DMS79 treated with DMSO at 0.1 percent for 48 hours (cell line): ENCODE measurements at places on chromosomes 1 and 21.

GRCh38 chr1:108664481-108664880 is 3.6 kb upstream of the HENMT1 start:
- no peak for DNase-seq

GRCh38 chr1:221865808-221866207 is 123.9 kb upstream of the DUSP10 start:
- DNase-seq, result no peak

DNA sequence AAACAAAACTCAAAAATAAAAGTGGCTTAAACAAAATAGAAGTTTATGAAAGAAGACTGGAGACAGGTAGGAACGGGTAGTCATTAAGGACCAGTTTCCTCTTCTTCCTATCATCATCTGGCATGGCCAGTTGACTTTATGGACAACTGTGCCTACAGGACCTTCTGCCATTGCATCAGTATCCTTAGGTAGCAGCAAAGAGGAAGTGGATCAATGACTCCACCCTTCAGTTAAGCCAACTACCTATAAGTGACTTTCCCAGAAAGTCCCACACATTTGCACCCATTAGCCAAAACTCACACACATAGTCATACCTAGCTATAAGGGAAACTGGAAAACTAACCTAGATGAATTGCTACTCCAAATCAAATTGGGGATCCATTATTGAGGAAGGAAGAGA is 51.7 kb downstream of the RASAL2 start:
- no peak for DNase-seq

DNA sequence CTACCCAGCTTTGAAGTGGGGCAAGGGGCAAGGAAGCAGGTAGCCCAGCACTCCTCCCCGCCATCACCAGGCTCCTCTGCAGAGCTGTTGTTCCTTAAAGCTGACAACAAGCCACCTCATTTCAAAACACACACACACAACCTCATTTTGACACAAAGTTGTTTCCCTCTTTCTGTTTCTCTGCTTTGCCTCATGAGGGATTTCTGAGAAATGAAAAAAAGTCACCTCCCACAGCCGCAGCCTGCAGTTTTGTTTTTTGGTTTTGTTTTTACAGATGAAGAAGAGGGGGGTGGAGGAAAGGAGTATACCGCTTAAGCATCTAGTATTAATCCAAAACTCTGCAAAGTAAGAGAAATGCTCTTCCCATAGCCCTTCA is 12.1 kb downstream of the MCL1 start:
- DNase-seq, result no peak

DNA sequence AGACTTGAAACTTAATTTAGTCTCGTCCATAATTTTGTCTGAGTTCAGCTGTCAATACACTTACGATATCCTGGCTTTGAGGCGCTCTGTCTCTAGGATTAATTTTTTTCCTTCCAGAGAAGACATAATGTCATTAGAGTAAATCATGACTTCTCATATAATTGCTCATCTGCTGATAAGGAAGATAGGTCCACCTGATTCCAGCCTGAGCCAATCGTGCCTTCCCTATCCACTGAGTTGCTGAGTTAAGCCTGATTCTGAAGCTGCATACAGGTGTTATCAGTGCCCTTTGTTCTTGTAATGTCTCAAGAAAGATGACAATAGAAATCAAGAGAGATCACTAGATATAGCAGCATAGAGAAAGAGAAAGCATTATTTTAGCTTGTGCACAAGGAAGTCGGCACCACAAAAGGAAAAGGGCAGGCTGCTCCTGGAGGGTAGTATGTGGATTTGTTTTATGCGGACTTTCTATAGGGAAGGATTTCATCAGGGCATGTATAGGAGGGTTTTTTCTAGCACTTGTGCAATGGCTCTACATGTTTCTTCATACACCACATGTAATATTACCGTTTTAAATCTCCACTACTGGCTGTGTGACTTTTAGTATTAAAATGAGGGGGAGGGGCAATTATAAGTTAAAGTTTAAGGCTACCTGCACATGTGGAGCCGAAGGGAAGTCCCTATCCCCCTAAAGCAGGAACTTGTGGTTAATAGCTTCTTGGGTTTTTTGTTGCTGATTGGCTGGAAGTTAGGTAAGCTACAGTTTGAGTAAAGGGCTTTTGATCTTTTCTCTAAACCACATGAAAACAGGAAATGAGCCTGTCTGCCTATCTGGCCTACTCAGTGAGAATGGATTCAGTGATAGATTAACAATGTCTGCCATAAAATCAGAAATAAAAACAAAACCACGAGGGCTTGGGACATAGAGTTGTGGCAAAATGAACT is 133.4 kb downstream of the PLPPR5 start:
- DNase-seq, result no peak

DNA sequence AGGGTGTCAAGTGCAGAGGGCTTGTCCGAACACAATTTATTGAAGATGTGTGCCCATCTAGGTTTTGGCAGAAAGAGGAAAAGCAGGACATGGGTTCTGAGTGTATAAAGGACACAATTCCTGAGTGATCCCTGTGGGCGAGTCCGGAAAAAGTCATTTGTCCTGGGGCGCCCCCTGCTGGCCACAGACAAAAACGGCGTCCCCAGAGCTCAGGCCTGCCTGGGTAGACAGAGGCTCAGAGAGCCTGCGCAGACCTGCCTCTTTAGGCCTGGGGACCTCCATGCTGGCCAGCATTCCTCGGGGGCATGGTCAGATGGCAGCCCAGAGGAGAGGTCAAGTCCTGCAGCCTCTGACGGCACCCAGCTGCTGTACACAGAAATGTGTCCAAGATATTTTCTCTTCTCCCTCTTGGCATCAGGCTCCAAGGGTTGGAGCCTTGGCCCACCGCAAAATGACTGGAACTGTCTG is 65.5 kb upstream of the LRP8 start:
- DNase-seq, result peak; percentile 39

DNA sequence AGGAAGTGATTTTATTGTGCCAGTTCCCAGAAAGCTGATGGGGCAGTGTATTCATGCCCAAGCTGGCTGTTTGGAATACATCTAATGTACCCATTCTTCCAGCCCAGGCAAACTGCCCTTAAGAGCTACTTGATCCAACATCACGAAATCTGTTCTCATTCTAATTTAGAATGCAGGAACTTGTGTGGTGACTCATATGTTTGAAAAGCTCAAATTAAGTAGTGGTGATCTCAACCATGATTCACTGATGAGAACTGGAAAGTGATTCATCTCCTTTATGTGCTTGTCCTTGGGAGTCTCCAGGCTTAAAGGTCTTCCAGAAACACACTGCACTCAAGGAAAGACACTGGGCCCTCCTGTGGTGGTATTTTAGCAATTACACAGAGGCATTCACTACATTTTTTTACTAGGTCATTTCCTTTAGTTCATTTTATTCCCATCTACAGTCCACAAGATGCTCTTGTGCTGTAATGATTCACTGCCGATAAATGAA is 65.4 kb downstream of the RPE65 start:
- no peak for DNase-seq

- peak; percentile 14 for DNase-seq
These were observed 10.4 kb downstream of the EMC1 start for GRCh38 chr1:19240673-19241538.

GRCh38 chr1:36522461-36523229 is 39.9 kb upstream of the CSF3R start:
- no peak for DNase-seq

- no peak for DNase-seq
These were observed 40.6 kb downstream of the KCNC4 start for GRCh38 chr1:110250749-110251148.

DNA sequence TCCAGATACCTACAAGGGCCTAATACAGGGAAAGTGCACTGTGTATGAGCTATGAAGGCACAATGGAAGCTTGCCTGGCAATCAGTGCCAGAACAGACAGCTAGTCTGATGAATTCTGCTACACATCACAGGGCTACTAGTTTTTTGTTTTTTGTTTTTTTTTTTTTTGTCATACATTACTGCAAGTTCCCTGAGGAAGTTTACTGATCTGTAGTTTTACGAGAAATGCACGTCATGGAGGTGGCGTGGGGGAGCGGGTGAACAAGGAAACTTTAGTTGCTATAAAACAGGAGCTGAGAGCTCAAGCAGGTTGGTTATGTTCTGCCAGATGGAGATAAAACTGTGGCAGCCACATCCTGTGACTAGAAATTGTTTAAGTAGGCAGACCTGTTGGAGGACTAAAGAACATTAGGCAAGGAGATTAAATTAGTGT is 17.7 kb downstream of the PTPRC start:
- DNase-seq, result no peak

GRCh38 chr21:45699251-45699942 is 55.9 kb downstream of the PCBP3 start:
- no peak for DNase-seq

DNA sequence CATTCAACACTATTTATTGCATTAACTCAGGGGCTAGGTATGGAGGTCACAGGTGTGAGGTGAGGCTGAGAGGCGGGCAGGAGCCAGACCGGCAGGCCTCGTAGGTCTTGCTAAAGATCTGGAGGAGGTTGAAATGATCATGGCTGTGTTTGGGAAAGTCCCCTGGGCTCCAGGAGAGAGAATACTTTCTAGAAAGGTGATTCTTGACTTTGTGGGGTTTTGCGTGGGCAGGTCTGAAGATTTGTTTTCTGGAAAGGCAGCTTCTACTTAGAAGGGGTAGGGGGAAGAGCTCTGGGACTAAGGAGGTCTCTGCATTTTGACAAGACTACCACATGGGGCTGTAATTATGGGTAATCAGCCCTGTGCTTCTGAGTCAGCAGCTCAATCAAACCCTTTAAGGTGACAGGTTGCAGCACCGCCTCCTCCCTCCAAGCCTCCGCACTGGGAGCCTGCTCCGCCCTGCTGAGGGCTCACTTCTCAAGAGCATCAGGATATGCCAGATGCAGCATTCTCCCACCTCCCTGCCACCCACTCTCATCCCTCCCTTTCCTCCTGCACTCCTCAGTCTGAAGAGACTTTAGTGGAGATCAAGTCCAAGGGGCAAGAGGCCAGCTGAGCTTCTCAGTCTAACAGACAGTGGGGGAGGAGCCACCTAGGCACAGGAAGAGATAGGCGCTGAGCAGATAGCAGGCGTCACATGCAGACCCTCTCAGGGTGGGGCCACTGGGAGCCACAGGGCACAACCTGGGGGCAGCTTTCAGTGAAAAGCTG is 30.5 kb downstream of the SLC30A1 start:
- no peak for DNase-seq

DNA sequence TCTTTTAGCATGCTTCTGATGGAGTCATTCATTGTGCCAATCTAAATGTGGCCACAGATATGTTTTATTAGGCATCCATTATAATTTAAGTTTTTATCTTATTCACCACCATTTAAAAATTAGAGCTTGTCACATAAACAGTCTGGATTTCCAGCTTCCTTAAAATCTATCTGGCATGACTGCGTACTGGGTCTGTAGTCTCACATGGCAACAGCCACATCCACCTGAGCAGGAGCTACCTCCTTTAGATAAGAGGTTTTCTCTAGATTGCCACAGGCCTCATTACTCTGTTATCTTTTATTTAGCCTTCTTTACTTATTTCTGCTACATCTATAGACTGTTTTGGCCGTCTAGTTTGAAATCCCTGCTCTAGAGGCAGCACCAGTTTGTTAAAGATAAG is 29.1 kb downstream of the B3GALT2 start:
- no peak for DNase-seq

DNA sequence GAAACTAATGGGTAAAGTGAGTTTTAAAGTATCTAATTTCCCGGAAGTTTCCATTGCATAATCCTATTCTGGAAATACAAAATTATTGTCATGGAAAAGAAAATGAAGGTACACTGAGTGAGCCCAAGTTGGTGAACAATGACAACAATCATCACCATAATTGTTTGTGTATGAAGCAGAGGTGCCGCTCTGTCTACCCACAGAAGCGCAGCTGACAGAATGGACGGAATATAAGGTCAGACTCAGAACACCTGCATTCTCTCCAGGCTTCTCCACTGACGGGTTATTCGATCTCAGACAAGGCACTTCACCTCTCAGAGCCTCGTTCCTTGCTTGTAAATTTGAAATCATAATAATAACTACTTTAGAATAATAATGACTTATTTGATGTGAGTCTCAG is 99.1 kb upstream of the NGF start:
- DNase-seq, result peak; percentile 95

DNA sequence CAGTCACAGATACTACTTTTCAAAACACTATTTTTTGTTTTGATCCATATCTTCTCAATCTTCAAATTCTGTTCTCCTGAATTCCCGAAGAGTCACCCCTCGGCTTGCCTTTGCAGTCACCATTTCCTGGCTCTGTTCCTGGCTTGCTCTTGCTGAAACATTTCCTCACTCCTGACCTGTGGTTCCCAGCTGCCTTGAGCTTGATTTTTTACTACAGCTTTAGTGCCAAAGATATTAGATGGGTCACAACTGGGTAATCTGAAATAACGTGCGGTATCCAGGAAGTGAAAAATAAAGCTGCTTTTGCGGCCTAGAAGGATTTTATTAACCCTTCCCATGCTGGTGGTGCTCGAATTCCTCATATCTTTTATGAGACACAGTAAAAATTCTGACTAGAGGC is 318.8 kb downstream of the PCP4 start:
- DNase-seq, result no peak

DNA sequence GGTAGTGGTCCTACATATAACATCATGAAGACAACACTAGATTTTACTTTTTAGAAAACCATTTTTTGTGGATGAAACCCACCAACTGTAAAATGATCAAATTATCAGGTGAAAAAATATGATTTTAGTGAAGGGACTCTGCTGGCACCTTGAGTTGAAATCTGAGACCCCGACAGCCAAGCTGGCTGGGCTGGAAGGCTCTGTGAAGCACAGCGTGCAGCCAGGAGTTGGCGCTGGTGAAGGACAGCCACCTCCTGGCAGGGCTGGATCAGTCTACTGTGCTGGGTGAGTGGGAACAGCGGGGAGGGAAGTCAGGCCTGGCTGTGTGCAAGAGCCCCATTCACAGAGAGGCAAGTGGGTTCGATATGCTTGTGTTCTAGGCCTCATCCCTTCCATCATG is 47.9 kb downstream of the DDAH1 start:
- DNase-seq, result no peak

DNA sequence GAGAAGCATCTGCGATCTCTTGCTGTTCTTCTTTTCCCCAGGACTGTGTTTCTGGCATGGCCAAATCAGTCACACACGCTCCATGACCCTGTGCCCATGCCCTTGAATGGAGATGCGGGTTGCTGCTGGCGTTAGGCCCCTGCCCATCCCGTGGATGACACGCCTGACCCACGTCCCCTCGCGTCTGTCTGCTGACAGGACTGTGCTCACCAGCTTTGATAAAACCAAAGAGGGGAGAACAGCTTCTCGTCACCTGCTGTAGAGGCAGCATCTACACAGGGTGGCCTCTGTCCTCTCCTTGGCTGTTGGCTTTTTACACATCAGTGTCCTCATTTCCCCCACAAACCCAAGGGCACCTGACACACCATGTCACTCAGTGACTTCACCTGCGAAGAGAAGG is 6.9 kb downstream of the MT1HL1 start:
- no peak for DNase-seq

DNA sequence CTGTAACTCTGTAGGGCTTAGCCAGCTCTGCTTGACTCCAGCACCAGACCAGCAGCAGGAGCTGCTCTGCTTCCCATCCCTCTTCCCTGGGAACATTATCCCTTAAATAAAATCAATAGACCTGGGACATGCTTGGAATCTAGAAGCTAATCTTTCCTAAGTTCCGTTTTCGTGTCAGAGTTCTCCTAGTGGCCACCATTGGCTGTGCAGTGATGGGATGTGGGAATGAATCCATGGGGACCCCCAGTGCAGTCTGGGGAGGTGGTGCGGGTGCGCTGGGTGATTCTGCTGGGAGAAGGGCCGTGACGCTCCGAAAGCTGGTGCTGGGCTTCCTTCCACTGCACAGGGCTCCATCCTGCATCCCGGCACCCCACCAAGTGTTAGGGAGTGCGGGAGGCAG is 202.7 kb downstream of the CAMTA1 start:
- no peak for DNase-seq
